ENCODE measurements at places on chromosomes 7 and 10. TPM values are rescaled to one million over a fixed set of nuclear protein-coding genes. Genes with fewer than 3 reads are reported as not detected.

The UTF1 gene
- not detected for total RNA-seq

The TRIM4 gene
- total RNA-seq, result 6.9 TPM

The LRRC4 gene
- total RNA-seq, result 1.9 TPM

The PSTK gene
- total RNA-seq, result 2.9 TPM

The MALRD1 gene
- total RNA-seq, result 1.1 TPM

GRCh38 chr7:79604841-79605240 lies 151.4 kb upstream of the MAGI2 start:
- DNase-seq, result no peak

DNA sequence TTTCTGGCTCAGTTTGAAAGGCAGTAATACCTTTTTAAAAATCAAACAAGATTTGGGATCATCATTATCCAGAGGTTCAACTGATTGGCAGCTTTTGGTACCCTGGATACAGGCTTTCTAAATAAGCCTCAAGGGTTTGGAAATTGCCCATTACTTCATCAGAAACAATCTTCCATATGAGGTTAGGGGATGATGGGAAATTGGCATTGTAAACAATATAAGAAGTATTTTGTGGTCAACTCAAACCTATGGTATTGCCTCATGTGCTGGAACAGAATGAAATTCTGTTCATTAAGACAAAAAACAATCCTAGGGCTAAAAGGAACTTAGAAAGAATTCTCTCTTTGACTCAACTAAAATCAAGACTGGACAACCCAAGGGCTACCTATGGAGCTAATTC lies 92.6 kb upstream of the HECTD2 start:
- DNase-seq, result no peak

GRCh38 chr7:7183838-7184463 lies 1.6 kb downstream of the C1GALT1 start:
- no peak for DNase-seq

- no peak for DNase-seq
Observed at GRCh38 chr7:31006857-31007256, 43.1 kb downstream of the GHRHR start.

- no peak for DNase-seq
Observed at GRCh38 chr7:120805636-120806388, 52.1 kb downstream of the TSPAN12 start.

DNA sequence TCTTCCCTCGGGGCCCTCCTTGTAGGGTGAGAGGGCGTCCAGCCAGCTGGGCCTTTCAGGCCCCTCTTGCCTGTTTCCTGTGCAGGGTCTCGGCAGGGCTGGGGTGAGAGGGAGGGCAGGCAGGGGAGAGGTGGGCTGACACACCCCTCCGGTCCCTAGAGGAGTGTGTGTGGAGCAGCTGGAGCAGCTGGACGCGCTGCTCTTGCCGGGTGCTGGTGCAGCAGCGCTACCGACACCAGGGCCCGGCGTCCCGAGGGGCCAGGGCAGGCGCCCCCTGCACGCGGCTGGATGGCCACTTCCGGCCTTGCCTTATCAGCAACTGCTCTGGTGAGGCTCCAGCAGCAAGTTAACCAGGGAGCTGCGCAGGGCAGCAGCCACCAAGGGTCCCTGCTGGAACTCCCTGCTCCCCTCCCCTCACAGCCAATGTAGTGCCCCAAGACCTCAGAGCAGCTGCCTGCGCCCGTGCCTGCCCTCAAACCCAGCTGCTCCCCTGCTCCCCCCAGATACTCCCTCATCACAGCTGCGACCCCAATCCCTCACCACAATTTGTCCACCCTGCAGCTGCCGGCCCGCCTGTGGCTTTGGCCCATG lies 15.7 kb upstream of the ZNF862 start:
- peak; percentile 24 for DNase-seq

DNA sequence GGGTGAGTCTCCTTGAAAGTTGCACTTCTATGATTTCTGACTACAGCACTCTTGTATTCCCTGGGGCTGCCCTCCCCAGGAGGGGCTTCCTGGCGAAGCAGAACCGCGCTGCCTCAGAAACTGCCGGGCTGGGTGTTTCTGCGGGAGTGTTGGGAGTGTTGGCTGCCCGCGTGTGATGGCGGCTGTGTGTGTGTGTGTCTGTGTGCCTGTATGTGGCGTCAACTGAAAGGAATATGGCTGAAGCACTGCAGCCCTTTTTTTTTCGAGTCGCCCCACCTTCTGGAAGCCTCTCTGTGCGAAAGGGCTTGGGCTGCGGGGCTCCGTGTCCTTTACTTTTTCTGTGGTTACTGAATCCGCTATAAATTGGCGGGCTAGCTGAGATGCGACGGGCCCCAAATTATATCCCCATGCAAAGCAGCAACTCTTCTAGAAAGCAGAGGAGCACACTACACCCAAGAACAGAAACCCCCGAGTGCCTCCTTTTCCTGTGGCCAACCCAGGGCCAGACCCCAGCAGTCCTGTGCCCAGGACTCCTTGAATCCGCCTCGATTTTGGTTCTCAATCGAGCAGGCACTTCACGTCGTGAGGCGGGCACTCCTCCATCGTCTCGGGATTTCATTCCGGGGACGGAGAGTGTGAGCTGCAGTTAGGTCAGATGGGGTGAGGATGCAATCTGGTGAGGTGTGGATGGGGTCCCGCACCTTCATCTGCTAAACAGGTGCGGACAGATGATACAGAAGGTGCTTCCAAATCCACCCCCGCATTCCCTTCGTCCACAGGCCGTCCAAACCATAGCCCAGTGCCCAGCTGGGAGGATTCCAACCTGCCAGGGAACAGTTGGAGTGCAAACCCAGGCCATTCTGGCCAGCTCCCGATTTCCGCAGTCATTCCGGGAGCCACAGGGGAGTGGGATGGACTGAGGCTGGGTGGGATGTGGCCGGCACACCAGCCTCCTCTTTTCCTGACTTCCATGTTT lies 22.5 kb upstream of the ZNF273 start:
- DNase-seq, result no peak

DNA sequence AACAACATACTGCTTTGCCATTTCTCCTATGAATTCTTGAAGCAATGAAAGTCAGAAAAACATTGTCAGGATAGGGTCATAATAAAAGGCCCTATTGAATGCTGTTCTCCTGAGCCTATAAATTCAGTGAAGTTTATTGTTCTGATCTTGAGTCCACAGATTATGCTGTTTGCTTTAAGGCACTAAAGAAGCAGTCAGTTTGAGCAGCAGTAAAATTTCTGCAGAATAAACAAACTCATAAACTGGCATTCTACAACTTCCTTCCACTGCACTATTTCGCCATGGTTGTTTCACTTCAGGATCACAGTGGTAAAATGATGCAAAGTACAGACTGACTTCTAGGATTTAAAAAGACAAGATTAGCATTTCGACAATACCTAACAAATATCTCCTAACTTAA lies 503.2 kb downstream of the SH2D4B start:
- no peak for DNase-seq

- DNase-seq, result no peak
Observed at GRCh38 chr10:123507298-123507697, 158.9 kb upstream of the GPR26 start.

- DNase-seq, result no peak
Observed at GRCh38 chr10:102802920-102803534, 34.2 kb downstream of the CYP17A1 start.

DNA sequence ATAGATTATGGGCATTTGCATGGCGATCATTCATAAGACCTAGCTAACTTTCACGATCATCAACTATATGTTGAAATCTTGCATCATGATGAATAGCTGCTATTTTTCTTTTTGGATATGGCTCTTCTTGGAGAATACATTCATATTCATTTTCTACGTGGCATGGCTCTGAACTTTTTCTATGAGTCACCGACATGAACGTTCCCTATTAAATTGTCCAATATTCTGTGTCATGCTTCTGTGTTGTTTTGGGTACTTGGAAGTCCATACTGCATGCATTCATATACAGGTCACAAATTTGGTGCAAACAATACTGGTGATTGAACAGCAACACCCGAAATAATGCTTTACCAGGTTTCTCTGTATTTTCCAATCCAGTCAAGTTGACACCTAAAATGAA lies 37.9 kb upstream of the ANKRD1 start:
- DNase-seq, result no peak

DNA sequence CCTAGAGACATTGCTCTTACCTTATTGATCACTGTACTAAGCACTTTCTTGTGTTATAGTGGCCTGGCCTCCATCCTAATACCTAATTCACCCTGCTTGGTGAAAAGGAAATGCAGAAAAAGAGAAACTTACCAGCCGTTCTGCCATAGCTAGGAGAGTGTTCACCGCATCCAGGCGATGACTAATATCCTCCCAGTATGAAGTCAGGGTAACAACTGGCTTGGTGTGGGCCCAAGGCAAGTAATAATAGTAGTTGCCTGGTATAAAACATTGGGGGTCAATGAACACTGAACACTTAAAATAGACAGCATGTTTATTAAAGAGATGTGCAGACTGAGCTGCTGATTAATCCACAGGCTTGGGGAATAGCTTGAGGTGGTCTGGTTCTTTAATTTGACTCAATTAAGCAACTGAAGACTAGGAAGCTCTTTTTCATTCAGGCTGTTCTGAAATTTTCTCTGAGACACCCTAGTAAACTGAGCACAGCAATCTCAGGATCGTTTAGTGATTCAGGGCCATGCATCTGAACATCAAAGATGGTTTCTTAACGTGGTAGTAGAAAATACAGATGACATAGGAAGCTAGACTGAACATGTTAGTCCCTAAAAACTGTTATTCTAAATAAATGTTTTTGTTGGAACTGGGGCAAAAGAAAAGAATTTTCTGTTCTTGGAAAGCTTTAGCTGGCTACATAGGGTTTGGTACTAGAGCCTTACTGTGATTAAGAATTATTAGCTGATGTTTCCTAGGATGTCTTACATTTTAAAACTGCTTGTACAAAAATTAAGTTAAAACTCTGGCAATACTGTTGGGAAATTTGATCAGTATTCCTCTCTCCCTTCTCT lies 102.2 kb downstream of the MYOF start:
- DNase-seq, result no peak

- DNase-seq, result no peak
Observed at GRCh38 chr7:120400806-120401455, 128.0 kb downstream of the KCND2 start.

- DNase-seq, result no peak
Observed at GRCh38 chr7:114414156-114415063, at the start of gene FOXP2. TSS of gene FOXP2 (plus strand) at chr7:114414815. CDS start at chr7:114426512, 11,697 bp downstream.

- DNase-seq, result no peak
Observed at GRCh38 chr7:77460057-77460486, 43.9 kb upstream of the GSAP start.

- no peak for DNase-seq
Observed at GRCh38 chr10:2469802-2470201, 597.5 kb upstream of the PFKP start.

- DNase-seq, result no peak
Observed at GRCh38 chr7:134804351-134804750, 24.9 kb downstream of the CALD1 start.

GRCh38 chr7:21028186-21028585 lies 241.5 kb upstream of the SP8 start:
- no peak for DNase-seq

- DNase-seq, result no peak
Observed at GRCh38 chr10:123044391-123044790, 35.6 kb downstream of the ACADSB start.

DNA sequence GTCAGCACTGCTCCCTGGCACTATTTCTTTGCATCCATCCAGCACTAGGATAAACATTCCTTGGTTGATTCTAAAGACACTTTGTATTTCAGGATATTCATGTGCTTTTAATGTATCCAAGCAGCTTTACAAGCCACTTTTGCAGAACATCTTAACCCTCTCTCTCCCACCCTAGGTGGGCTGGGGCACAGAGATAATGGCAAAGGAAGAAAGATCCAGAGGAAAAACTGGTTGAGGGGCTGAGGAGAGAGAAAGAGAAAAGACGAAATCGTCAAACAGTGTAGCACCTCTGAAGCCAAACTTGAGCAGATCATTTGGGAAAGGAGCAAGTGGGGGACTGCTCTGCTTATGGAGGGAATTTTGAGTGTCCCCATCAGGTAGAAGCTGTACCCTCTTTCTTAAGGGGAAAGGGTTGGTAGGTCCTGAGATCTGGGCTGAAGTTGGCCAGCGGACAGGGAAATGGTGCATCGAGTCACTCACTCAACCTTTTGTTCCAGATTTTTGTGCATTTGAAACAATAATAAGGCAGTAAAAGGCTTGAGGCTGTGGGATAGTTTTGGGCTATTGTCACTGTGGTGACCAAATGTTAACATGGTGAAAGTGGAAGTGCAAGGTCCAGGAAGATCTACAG lies 4.2 kb upstream of the HOXA13 start:
- DNase-seq, result no peak

- DNase-seq, result no peak
Observed at GRCh38 chr10:11604865-11605650, 6.4 kb downstream of the USP6NL start.

DNA sequence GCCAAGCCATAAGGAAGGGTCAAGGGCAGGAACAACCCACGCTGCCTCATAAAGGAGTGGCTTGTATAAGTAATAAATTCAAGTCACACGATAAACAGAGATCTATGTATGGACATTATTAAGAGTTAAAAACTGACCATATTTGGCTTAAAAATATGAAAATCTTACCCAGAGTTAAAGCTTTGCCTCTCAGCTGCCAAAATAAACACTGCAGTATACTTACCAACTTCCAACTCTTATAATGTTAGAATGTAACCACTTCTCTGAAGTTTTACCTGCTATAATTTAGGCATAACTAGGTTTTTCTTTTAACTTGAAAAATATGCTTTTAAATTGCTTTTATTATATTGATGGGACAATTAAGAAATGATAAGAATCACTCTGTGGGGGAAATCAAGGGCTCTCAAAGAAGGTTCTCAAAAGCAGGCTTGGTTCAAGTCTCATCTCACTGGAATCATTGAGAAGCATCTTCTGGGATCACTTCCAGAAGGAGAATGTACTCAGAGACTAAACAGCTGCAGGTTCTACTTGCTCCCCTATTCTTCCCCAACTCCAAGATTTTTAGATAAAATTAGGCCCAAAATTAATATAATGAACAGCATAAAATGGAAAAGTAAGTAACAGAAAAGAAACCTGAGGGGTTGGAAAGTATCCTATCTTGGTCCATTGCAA lies 16.1 kb upstream of the CAV2 start:
- no peak for DNase-seq

GRCh38 chr7:50369143-50370026 lies 64.9 kb downstream of the IKZF1 start:
- no peak for DNase-seq

DNA sequence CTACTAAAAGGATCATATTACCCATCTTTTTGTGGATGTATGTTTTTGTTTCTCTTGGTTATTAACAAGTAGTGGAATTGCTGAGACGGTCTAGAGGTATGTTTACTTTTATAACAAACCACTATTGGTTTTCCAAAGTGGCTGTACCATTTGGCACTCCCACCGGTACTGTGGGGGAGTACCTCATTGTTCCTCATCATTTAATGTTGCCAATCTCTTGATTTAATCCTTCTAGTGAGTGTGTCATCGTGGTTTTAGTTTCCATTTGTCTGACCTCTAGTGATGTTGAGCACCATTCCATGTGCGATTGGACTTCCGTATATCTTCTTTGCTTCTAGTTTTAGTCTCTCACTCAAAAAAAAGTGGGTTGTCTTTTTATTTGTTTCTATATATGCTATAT lies 50.4 kb downstream of the RBM33 start:
- no peak for DNase-seq

Measured in Right ventricle myocardium superior (tissue), 1 donor.